Posterior cingulate gyrus (tissue), 11 donors: ENCODE measurements at places on chromosomes 4 and X.

- no peak for DNase-seq
Observed at GRCh38 chr4:157727163-157727562, 445.7 kb downstream of the GASK1B start.

GRCh38 chrX:36019125-36019524 is 99.6 kb downstream of the CFAP47 start:
- no peak for DNase-seq

DNA sequence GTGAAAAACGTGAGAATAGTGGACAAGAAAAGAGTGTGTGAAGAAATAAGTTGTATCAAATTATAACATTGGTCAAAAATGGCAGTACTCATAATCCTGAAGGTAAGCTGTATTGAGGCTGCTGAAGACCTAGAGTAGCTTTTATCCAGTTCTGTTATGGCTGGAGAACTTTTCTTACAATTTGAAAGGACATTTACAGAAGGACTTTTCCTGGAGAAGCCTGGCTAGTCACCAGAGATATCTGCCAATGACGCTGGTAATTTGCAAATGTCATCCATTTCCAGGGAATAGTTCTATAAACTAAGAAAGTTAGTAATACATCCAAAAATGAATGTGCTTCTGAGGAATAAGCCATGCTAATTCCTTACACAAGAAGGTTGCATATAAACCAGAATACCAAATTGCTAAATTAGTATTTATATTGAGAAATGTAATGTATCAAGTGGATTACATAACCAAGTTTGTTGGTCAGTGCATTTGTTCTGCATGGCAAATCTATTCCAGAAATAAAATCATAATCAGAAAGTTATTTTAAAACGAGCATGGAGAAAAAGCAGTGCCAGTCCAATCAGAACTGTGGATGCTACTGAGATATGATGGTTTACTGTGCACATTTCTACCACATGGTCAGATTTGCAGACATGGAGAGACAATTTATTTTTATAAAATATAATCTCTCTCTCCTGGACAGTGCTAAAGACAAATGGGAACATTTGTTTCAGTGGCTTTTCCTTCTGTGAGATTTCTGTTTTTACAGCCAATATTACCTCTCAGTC is 743.7 kb upstream of the HS3ST1 start:
- no peak for DNase-seq

DNA sequence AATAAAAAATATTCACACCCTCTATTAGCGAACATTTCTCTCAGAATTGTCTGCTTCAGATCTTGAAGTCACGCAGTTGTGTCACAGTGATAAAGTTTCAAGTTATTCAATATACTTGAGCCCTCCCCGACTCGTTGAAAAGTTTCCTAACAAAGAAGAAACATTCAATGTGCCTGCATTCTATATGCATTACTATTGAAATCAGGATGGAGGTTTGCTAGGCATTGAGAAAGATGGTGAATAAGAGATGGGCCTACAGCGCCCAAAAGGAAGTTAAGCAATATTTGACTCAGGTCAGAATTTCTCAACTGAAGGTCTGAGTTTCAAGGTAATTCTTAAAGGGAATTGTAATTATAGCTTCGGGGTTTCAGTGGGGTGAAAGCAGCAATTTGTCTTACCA is 6.1 kb downstream of the TCEANC start:
- DNase-seq = no peak

- DNase-seq = no peak
Observed at GRCh38 chrX:134570899-134571298, 87.4 kb downstream of the PLAC1 start.

DNA sequence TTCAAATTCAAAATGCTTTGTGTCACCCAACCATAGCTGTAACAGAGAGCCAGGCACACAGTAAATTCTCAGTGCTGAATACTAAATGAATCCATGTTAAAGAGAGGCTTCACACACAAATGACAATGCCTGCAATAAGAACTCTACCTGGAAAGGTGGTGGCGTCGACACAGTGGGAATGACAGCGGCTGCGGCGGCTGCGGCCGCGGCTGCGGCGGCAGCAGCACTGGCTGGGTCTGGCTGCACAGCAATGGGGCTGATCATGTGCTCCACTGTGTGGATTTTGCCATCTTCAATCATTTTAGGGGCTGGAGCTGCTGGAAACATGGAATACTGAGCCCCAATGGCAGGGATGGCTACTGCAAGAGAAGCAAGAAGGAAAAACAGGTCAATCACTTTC is 97.4 kb downstream of the CHRNA9 start:
- no peak for DNase-seq

DNA sequence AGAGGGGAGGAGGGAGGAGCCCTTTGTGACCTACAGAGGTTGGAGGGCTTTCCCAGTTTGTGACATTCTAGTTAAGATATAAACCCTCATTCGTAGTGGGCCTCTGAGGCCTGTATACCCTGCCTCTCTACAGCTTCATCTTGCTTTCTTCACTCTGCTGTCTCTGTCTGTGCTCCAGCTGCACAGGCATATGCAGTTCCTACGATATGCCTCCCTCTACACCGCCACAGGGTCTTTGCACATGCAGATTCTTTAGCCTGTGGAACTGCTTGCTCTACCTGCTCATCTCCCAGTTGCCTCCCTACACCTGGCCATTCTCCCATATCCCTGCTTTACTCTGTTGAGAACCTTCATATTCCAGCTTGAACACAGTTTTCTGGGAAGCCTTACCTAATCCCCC is 38.1 kb downstream of the SLIT2 start:
- DNase-seq = no peak

GRCh38 chrX:16076834-16077233 is 46.5 kb upstream of the GRPR start:
- no peak for DNase-seq

DNA sequence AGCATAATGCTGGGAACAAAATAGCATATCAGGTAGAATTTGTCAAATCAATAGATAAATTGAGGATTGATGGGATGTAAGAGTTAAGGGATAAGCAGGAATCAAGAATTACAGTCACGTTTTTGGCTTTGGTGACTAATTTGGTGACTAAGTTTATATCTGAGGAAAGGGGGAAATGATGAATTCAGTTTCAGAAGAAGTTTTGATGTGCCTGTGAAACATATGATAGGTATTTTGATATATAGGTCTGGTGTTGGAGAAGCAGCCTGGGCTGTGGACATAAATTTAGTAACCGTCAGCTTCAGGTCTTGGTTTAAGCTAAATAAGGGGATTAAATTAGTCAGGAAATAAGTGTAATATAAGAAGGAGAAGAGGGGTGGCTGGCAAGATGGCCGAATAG is 79.0 kb upstream of the EDA2R start:
- no peak for DNase-seq

DNA sequence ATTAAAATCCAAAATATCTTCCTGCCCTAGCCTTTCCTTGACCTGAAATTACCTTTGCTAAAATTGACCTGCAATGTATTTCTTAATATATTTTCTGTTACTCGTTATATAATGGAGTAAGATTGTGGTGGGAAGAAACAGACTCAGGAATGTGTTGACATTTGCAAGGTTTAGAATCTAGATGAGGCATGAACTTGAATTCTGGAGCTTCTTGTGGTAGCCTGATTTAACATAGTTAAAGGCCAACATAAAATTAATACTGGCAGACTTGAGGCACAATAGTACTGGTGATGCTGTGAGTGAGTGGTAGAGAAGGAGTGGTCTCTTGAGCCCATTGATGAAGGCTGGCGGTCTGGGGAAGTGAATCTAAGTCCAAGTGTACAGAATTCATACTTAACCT is 197.9 kb upstream of the SPRY1 start:
- DNase-seq = no peak

- no peak for DNase-seq
Observed at GRCh38 chr4:184969610-184970009, 48.7 kb upstream of the HELT start.

GRCh38 chrX:72159769-72160168 is 21.8 kb upstream of the PIN4 start:
- no peak for DNase-seq

DNA sequence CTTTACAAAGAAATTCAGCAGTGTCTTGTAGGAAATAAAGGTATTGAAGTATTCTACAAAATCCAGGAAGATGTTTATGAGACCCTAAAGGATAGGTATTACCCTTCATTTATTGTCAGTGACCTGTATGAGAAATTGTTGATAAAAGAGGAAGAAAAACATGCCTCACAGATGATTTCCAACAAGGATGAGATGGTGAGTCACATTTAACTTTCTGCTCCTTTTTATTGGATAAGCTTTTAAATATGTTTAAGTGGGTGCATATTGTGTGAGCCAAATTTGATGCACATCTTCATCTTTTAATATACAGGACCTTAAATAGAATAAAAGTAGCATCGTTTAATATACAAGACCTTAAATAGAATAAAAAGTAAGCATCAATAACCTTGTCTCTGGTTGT is 72.1 kb downstream of the LRP2BP start:
- no peak for DNase-seq

DNA sequence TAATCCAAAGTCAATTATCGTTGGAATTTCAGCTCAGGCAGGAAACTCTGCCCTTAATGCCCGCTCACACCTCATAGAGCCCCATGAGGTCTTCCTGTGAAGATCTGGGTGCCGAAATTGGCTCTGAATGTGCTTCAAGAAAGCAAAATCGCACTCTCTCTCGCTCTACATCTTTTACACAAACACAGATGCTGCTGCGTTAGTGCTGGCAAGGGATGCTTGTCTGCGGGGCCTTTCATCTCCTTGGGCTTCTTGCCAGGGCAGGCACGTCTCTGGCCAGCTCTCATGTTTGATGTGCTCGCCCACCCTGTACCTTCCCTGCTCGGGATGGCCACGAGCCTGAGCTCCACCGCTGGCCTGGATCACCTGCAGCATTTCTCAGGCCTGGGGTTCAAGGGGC is 66.5 kb downstream of the CLCN4 start:
- no peak for DNase-seq

DNA sequence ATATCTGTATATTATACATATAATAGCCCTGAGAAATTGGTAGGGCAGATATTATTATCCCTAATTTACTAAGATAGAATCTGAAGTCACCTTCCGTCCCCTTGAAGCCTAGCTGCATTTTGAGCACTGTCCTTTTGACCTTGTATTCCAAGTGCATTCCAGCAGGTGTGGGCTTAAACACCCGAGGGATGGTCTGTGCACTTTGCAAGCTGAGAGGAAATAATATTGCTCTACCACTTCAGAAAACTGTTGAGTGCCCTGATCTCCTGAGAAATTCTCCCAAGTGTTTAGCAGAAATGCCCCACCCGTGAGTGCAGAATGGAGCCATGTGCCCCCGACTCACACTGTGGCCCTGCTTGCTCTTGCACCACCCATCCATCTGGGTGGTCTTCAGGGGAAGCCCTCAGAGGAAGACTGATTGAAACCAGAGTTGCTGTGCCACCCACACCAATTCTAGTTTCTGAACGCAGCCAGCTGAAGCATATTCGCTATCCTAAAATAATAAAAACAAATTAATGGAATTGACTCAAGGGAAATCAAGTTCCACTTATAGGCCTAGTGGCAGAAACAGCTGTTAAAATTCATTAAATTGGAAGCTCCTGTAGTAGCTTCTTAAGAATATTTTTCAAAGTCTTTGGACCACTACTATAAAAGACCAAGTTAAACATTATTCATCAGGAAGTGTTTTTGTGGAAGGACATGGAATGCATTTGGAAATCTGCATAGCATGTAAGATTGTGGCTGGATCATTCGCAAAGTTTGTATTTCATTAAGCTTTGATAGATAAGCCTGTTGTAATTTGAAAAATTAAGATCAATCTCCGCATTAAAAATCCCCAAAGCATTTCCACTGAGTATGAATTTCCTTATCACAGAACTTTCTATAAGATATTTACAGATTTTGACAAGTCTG is 41.3 kb upstream of the PRKG2 start:
- DNase-seq = no peak

DNA sequence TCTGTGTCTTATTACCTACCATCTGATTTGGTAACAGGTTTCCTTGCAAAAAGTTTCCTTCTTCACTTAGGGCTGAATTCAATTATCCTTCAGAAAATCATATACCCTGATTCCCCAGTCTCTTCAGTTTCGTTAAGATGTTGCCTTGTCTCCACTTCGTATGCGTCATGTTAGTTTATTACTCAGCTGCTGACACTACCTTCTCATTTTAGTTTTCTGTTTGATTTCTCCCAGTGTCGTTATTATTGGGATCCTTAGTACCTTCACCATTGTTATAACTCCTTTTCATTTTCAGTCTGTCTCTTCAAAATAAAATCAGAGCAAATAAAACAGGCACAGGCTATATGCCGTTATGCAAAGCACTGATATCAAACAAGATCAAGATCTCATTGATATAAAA is 87.5 kb upstream of the RBPJ start:
- no peak for DNase-seq

DNA sequence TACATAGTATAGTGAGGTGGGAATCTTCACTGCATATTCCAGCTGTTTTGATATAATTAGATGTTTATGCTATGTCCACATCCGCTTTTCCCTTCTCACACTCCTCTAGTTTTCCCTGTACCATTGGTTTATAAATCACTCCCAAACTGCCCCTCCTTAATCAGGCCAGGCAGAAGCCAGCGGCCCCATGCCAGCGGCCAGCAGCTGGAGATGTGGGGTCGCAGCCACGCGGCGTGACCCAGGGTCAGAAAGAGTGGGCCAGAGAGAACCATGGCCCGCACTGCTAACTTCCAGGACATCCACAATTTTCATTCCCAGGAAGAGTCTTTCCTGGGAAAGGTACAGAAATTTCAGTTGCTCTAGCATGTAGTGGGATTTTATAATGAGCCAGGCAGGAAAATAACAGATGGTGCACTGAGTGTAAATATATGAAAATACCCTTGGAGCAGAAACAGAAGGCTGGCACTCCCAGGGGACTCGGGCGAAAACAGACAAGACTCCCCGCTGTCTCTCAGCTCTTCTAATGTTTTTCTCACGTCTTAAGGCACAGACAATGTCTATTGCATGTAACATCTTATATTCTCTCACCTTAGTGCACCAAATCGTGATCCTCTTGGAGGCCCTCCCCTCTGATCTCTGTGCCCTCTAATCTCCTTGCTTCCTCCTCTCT is 145.9 kb upstream of the ZFP42 start:
- DNase-seq = no peak

DNA sequence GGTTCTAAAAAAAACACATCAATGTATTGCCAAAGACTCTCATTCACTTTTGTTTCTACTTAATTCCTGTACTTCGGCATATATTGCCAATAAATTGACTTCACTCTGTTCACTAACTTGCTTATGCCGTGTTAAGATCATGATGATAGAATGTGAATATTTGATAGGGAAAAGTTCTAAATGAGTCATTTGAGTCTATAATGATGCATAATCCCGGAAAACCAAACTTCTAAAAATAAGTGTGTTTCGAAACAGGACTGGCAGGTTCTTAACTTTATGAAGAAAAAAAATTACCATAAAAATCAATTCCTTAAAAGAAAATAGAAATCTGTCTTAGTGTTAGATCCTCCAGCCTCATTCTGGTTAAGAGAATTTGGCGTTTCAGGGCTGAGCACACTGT is 387.5 kb upstream of the FTHL17 start:
- DNase-seq = no peak

GRCh38 chr4:36165631-36166005 is 78.7 kb downstream of the ARAP2 start:
- no peak for DNase-seq

- DNase-seq = no peak
Observed at GRCh38 chrX:134469486-134469885, 9.5 kb downstream of the HPRT1 start.
